ENCODE measurements at places on chromosomes 3 and 15.

GRCh38 chr3:147015334-147015733 is 391.0 kb downstream of the ZIC4 start:
- DNase-seq: no peak

DNA sequence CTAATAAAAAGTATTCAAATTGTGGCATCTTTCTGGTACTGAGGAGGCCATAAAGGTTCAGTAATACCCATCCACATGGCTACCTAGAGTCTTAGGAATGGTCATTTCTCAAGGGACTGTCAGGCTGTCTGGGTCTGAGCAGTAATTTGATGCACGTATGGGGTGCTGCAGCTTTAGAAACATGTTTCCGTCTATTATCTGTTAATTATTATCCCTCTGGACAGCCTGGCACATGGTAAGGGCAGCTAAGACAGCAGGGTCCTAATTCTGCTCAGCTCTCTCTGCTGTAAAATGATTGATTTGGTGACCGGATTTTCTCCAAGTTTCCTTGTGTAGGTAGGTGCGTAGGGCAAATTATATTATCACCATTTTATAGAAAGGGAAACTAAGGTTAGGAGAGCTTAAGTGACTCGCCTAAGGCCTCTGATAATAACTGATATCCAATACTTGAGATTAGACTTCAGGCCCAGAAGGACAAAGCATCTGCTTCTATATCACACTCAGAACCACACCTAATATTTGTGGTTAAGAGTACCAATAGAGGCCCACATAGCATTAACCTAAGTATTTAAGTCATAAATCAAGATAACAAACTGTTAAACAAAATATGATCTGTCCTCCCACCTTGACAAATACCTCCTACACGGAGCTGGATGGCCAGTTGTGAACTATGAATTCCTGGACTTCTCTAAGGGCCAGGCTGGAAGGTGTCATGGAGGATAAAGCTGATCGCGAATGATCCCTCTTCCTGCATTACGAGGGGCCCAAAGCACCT is 2.9 kb upstream of the RAP2B start:
- DNase-seq: no peak

GRCh38 chr3:101530686-101531047 is 17.7 kb upstream of the SENP7 start:
- no peak for DNase-seq

DNA sequence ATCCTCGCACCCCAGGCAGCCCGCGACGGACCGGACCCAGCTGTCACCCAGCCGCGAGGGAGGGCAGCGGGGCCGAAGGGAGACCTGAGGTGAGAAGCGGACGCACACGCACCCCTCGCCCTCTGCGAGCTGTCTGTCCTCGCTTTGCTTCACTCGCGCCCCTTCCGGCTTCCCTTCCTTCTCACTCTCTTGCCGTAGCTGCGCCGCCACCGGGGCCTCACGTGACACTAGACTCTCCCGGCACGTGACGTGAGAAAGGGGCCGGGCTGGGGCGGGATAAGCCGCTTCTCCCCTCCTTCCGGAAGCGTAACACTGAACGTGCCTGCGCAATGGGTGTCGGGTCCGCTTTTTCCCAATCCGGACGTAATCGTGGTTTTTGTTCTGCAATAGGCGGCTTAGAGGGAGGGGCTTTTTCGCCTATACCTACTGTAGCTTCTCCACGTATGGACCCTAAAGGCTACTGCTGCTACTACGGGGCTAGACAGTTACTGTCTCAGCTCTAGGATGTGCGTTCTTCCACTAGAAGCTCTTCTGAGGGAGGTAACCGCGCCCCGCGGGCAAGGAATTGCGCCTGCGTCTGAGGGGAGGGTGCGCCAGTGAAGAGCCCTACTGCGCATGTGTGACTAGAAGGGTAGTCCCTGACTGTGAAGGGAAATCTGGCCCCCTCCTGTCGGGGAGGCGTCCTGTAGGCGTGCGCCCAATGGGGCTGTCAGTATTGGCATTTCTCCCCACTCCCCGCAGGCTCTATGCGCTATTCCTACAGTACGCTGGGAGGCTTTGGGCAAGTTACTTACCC is at the start of the genes ATG3 and SLC35A5:
TSS of gene ATG3 (minus strand) at position 229 of the 796 bp plus-strand sequence. CDS start 434 bp downstream, outside the sequence.
TSS of gene SLC35A5 (plus strand) at position 312 of the 796 bp plus-strand sequence. CDS start 1,359 bp downstream, outside the sequence.
- DNase-seq: peak; percentile 98

GRCh38 chr3:98372445-98372844 is 18.0 kb upstream of the OR5K3 start:
- DNase-seq: no peak

DNA sequence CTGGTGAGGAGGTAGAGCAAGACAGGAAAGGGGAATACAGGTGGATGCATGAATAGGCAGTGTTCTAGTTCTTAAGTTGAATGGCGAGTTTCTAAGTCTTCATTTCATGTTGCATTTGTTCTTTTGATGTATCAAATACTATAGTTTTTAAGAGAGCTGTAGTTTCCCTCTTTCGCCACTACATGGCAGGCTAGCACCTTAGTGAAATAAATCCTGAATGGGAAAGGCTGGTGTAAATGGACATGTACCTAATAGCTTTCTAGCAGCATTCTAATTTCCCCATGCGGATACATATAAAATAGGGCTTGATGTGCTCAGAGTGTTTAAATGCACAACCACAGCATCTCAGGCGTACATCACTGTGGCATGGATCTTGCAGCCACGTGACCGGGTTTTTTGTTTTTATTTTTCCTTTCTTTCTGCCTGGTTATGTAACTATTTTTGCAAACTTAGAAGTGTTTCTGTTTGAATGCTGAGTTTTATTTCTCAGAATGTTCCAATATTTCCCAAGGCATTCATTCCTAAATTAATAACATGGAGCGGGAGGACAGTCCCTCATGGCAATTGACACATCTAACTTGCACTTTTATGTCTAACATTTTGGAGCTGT is 23.5 kb upstream of the CLN6 start:
- peak; percentile 73 for DNase-seq

GRCh38 chr15:81418891-81419290 is 44.9 kb upstream of the TMC3 start:
- no peak for DNase-seq

DNA sequence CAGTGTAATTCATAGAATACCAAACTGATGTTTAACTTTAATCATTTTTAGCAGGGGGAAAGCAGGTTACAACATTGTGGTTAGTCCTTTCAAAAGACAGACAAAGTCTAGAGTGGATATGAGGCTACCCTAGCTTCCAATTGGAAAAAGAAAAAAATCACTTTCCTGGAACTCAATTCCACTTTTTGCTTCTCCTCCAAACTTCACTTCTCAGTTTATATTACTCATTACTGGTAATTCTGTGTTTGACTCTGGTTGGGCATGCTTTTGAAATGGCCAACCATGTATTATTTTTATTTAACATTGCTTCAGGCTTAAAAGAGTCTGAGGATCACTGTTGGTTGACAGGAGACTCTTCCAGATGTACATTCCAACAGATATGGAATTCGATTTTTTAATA is 84.8 kb downstream of the RAP2B start:
- DNase-seq: no peak

GRCh38 chr3:171672124-171672523 is 138.2 kb downstream of the PLD1 start:
- no peak for DNase-seq

DNA sequence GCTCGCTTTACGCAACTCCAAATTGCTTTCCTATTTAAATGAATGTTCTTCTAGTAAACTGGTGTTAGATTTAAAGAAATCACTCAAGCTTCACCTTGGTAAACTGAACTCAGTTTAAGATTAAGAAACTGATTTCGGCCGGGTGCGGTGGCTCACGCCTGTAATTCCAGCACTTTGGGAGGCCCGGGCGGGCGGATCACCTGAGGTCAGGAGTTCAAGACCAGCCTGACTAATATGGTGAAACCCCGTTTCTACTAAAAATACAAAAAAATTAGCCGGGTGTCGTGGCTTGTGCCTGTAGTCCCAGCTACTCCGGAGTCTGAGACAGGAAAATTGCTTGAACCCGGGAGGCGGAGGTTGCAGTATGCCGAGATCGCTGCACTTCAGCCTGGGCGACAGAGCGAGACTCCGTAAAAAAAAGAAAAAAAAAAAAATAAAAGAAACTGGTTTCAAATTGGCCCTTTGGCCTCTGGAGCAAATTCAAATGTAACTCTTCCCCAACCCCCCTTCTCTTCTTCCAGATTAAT is 1.7 kb downstream of the SKIL start:
- no peak for DNase-seq

DNA sequence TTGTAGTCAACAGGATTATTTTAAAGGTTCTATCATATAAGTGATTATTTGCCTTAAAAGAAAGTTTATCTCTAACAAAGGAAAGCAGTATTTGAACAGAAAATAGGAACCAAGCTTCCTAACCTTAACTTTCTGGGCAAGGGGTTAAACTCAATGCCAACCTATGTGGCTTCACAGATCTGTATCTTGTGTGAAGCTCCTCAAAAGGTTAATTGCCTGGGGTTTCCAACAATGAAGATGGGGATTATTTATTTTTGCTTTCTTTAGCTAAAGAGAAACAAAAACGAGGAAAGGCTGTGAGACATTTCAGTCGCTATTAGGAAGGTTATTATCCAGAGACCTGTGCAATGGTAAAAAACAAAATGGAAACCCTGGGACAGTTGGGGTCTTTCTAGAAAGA is 1.1 kb upstream of the WDR82 start:
- DNase-seq: no peak

GRCh38 chr3:30297112-30297511 is 309.3 kb upstream of the TGFBR2 start:
- DNase-seq: no peak

- DNase-seq: peak; percentile 85
Observed at GRCh38 chr15:92839696-92840095, 60.4 kb upstream of the CHD2 start.

GRCh38 chr15:88484682-88485331 is 17.3 kb downstream of the MRPS11 start:
- no peak for DNase-seq

DNA sequence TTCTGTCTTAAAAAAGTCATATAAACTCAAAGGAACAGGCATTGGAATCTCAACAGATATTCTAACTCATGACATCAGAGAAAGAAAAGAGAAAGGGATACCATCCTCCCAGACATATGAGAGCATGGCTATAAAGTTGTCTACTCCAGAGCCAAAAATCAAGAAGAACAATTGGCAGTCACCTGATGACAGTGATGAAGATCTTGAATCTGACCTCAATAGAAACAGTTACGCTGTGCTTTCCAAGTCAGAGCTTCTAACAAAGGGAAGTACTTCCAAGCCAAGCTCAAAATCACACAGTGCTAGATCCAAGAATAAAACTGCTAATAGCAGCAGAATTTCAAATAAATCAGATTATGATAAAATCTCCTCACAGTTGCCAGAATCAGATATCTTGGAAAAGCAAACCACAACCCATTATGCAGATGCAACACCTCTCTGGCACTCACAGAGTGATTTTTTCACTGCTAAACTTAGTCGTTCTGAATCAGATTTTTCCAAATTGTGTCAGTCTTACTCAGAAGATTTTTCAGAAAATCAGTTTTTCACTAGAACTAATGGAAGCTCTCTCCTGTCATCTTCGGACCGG is 35.9 kb downstream of the UNC13C start:
- DNase-seq: no peak

DNA sequence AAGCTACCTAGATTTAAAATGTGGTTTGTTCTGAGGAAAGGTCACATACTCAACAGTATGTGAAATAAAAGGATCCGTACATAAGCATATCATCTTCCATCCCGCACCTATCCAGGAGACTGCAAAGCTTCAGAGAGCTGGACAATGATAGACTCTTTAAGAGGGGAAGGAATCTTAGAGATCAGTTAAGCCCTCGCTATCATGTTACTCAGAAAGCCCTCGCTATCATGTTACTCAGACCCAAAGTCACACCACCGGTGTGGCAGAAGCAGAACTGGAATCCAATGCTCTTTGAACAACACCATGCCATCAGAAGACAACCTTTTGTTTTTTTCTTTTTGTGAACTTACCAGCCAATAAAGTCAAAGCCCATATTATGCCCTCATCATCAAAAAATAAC is 5.8 kb downstream of the ANO10 start:
- DNase-seq: no peak

- DNase-seq: no peak
Observed at GRCh38 chr15:61081027-61081322, 148.1 kb downstream of the RORA start.

GRCh38 chr3:81531263-81531662 is 230.2 kb downstream of the GBE1 start:
- no peak for DNase-seq

All from SHP77 (cell line).